GM12892 (cell line): ENCODE measurements at places on chromosomes 5 and 9.

DNA sequence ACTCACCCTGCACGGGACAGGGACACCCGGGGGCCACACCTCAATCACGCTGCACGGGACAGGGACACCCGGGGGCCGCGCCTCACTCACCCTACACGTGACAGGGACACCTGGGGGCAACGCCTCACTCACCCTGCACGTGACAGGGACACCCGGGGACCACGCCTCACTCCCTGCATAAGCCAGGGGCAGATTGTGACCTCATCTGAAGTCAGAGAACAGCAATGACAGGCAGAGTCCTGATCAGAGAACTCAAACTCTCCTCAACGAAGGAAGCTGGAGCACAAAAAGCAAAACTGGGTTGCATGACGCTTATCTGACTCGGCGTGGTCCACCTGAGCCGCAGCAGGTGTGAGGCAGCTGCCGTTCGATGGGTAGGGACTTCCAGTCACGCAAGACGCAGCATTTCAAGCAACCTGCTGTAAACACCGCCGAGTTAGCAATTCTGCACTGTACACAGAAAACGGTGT, 3.2 kb downstream of the TERT start:
- DNase-seq = no peak

GRCh38 chr5:73985145-73985544, 359.1 kb downstream of the ARHGEF28 start:
- DNase-seq = no peak

- no peak for DNase-seq
Measured at GRCh38 chr5:153122403-153122802, 368.1 kb upstream of the GRIA1 start.

GRCh38 chr5:10655161-10655971, 91.5 kb downstream of the ANKRD33B start:
- DNase-seq = no peak

DNA sequence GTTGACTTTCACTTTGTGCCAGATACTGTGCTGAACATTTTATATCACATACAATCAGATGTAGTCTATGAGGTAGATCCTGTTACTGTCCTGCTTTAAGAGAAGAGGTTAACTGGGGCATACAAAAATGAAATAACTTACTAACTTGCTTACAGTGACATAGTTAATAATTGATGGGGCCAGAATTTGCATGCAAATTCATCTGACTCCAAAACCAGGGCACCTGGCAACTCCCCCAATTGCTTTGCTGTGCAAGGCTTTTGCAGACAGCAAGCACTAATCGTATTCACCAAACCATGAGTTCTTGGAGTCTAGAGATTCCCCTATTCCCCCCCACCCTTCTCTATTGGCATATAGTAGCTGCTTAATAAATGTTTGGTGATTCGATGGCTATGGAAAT, 155.9 kb downstream of the TTLL11 start:
- DNase-seq = no peak

DNA sequence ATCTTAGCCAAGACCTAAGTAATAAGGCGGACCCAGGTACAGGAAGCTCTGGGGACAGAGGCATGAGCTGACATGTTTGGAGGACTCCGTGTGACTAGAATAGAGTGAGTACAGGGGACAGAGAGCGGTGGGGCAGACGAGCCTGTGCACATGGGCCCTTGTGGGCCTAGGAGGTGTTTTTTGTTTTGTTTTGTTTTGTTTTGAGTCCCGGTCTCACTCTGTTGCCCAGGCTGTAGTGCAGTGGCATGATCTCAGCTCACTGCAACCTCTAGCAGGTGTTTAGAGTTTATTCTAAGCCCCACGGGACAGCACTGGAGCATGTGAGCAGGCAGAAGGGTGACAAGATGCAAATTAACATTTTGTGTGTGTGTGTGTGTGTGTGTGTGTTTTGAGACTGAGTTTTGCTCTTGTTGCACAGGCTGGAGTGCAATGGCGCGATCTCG, 3.1 kb upstream of the EEIG1 start:
- no peak for DNase-seq

GRCh38 chr9:34732886-34733285, 22.9 kb upstream of the CCL21 start:
- no peak for DNase-seq

GRCh38 chr9:90446200-90446948, 196.2 kb downstream of the DIRAS2 start:
- no peak for DNase-seq

DNA sequence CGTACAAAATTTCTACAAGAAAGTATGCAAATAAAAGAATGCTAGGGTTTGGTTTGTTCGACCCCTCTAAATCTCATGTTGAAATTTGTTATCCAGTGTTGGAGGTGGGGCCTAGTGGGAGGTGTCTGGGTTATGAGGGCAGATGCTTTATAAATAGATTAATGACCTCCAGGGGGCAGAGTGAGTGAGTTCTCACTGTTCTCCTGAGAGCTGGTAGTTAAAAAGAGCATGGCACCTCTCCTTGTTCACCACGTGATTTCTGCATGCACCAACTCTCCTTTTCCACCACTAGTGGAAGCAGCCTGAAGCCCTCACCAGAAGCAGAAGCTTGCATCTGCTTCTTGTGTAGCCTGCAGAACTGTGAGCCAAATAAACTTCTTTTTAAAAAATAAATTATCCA, 50.4 kb upstream of the FAM170A start:
- DNase-seq = no peak

DNA sequence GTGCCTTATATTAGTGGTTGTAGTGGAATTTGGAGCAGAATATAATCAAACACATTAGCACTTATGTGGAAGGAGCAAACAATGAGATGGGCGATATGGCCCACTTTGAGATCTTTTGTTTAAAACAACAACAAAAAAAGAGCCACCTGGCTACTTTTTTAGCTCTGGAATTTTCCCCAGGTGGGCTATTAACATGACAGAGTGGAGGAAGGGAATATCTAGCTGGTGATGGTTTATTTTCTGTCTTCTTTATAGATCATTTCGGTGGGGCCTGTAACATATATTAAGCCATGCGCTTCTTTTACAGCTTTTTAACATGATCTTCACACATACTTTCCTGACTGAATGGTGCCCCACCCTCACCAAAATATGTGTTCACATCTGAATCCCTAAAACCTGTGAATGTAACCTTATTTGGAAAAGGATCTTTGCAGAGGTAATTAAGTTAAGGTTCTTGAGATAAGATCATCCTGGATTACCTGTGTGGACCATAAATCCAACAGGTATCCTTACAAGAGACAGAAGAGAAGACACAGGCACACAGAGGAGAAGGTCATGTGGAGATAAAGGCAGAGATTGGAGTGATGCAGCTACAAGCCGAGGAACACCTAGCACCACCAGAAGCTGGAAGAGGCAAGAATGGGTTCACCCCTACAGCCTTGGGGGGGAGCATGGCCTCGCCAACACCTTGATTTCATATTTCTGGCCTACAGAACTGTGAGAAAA, 16.6 kb upstream of the ENTREP1 start:
- DNase-seq = no peak

DNA sequence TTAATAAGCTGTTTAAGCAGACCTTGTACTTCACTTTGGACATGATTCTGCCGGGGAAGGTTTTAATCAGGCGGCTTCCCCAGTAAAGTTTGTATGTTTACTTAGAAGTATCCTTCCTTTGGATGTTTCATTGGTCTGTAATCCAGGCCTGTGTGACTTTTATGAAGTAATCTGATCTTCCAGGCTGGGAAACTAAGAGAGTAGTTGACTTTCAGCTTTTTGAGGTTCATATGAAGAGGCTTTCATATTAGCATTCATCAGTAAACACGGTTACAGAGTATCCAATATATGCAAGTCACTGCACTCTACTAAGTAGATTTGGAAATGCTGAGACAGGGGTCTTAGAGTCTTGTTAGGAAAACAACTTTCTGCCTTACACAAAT, 1.1 kb downstream of the DNAJC21 start:
- DNase-seq = no peak

DNA sequence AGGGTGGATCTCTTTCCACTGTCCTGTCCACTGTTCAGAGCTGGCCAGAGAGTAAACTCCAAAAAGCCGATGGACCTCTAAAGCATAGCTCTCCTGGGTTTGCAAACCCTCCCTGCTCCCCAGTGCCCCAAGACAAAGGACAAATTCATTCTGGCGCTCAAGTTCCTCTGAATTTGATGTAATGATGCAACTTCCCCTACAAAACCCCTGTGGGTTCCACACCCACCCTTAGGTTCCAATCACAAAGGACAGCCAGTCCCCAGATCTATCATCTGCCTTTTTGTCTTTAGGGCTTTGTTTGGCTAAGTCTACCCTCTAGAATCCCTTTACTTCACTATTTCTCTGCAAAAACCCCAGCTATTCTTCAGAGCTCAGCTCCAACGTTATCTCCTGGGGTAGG, 57.4 kb upstream of the SLC25A51 start:
- DNase-seq = no peak

GRCh38 chr5:107056278-107056677, 614.5 kb downstream of the EFNA5 start:
- no peak for DNase-seq

DNA sequence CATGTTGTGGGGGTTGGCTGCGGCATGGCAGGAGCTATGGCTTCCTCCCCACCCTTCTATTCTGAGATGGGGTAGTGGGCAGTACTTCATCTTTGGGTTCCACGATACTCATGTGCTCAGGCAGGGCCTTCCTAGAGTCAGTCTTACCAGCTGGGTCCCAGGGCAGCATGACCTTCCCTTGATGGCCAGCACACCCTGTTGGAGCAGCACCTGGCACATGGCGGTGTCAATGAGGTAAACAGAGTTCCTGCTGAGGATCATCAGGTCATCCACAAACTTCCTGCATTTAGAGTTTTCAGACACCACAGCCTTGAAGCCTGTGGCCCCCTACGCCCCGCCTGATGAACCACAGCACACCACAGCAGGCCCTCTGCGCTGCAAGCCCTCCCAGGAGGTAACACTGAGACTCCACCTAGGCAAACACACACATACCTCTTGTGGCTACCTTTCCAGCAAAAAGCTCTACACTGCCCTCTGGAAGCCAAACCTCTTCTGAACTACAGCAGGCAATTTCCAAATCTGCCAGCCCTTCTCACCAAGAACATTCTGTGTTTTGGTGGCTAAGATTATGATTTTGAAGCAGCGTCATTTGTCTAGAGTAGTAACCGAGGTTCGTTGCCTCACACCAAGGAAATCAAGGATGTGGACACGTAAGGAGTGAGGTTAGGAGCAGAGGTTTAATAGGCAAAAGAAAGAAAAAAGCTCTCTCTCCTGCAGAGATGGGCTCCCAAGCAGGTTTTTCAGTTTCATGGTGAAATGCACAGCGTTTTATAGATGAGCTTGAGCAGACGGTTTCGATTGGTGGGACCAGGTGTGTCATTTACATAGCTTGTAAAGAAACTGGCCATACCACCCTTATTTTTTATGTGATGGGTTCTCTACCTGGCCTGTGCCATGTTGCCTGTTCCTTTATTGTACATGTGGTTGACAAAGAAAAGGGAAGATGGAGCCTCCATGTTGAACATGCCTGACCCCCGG, 20.3 kb upstream of the TMEM174 start:
- DNase-seq = no peak

GRCh38 chr5:136655468-136655867, 290.1 kb upstream of the TRPC7 start:
- DNase-seq = no peak

DNA sequence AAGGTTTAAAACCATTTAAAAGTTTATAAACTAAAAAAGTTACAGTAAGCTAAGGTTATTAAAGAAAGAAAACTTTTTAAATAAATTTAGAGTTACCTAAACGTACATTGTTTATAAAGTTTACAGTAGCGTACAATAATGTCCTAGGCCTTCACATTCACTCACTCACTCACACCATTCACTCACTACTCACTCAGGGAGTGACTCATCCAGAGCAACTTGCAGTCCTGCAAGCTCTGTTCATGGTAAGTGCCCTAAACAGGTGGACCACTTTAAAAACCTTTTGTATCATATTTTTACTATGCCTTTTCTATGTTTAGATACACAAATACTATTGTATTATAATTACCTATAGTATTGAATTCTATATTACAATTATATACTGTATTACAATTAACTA, 190.8 kb upstream of the RASA1 start:
- no peak for DNase-seq
